ENCODE measurements at places on chromosomes 3 and 15.

GRCh38 chr3:40333416-40333815 lies 23.9 kb downstream of the EIF1B start:
- no peak for DNase-seq

GRCh38 chr3:52959773-52960172 lies 62.4 kb upstream of the STIMATE start:
- no peak for DNase-seq

DNA sequence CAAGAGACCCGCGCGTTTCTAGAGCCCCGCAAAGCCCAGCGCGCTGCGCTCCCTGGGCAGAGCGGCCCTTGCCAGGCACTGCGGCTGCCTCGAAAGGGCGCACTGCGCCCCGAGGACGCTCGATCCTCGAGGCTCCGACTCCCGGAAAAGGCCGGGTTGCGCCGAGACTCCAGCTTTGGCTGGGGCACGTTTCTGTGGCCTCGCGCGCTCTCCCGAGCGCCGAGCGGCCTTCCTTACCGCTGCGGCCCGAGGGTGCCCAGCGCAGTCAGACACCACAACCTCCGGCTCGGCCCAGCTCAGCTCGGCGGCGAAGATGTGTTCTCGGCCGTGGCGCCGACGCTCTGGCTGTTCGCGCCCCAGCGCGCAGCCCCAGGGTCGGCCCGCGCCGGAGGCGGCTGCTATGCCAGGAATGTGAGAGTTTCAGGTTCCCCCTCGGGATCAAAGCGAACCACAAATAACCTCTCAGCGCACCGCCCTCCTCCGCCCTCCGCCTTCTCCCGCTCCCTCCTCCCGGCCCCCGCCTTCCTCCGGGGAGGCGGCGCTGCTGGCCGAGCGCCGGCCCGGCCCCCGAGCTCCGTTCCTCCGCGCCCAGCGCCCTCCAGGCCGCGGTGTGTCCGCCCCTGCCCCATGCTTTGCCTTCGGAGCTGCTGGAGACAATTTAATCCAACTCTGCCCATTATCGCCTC lies at the start of gene AMOTL2:
TSS of gene AMOTL2 (minus strand) at position 343 of the 686 bp plus-strand sequence. CDS start 3,014 bp downstream, outside the sequence.
- DNase-seq: peak; percentile 62

GRCh38 chr15:68789091-68789490 lies 31.6 kb downstream of the ANP32A start:
- peak; percentile 52 for DNase-seq

DNA sequence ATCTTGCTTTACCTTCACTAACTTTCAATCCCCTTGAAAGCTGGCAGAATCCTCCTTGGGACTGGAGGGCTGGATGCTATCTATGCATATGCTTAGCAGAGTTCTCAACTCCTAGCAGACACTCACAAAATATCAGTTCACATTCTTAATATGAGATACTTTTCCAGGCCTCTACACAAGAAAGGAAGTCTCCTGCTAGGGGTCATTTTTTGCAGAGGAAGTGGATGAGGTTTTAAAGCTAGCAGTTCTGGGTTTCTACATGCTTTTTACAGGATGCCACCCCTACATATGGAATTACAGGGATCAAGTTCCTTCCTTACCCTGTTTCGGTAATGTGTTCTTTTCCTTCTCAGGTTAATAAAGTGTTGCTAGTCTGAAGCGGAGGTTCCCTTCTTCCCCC lies 206.3 kb upstream of the TP63 start:
- DNase-seq: no peak

- DNase-seq: no peak
These were observed 26.0 kb downstream of the MASP1 start for GRCh38 chr3:187265461-187265955.

DNA sequence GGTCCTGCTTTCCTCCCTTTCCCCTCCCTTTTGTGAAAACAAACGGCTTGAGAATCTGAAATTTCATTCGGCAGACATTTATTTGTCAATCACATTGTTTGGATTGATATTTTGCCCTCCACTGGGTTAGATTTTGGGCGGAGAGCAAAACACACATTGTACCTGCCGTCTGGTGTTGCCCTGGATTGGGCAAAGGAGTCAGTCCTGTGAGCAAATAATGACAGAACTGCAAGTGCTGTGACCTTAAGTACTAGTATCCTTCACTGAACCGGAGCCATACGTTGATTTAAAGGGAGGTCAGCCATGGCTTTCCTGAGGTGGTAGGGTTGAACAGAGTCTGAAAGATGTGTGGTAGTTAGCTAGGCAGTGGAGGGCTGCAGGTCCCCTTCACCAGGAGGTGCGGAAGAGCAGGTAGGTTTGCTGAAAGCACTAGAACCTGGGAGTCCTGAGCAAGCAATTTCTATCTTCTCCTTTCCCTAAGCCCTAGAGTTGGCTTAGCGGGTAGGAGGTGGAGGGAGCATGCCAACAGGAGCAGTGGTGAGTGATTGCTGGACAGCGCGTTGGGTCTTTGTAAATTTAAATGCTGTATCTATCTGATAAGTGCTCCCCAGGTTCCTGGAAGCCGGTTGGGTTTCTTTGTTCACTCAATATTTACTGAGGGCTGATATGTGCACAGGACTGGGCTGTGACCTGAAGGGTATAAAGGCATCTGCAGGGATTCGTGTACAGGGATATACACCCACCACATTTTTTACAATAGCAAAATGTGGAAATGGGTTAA lies 2.0 kb downstream of the PDIA5 start:
- peak; percentile 43 for DNase-seq

DNA sequence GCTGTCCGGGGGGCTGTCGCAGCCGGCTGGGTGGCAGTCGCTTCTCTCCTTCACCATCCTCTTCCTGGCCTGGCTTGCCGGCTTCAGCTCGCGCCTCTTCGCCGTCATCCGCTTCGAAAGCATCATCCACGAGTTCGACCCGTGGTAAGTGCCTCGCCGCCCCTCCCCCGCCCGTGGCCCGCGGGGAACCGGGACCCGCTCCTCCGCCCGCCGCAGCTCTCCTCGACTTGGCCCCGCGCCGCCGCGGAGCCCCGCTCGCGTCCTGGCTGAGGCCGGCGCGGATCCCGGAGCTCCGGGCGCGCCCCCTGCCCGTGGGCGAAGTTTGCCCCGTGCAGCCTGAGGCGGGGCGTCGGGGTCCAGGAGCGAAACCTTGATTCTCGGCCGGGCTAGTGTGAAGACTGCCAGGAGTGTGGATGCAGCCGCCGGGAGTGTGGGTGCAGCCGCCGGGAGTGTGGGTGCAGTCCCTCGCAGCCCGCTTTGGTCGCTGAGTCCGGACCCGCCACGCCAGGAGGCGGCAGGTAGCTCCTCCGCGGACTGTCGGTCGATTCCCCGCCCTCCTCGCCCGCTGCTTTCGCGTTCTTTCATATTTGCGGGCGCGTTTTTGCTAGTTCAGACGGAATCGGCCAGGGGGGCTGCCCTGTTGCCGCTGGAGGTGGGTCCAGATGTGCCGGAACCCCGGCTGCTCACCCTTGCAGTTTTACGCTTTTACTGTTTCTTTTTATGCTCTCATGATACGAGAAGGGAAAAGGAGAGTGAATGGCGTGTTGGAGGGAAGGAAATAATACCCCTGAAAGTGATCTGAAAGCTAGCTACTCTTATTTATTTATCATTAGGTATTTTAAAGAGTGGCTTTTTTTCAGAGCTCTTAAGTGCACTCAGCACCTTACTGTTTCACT lies 692 bp downstream of the STT3B start:
- peak; percentile 80 for DNase-seq

GRCh38 chr15:89501646-89502045 lies 5.3 kb upstream of the RHCG start:
- DNase-seq: peak; percentile 28

GRCh38 chr3:29332195-29332637 lies 51.3 kb downstream of the RBMS3 start:
- no peak for DNase-seq

DNA sequence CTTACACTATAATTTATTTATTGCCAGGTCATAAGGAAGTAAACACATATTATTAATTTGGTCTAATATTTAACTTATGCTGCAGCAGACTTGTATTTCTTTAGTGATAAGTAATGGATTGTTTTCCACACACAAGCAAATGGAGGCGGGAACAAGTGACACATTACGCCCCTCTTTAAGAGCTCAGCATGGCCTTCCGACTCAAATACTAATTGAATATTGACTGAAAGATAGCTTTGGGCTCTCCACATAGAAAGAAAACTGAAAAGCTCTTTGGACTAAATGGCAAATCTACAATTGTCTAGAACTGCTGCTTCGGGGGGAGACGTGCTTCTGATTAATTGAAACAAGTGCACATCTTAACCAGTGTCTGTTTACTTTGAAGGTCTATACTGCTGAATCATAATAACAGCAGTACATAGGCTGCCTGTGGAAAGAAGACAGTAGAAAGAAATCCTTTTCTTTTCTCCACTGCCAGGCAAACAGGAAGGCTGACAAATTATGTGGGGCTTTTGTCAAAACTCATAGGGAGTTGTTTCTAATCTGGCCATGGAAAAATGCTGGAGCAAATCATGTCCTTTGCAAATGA lies 15.9 kb downstream of the CADPS start:
- no peak for DNase-seq

- DNase-seq: no peak
These were observed 36.4 kb upstream of the ATP2C1 start for GRCh38 chr3:130857336-130858026.

- no peak for DNase-seq
These were observed 1.1 kb downstream of the CNTN4 start for GRCh38 chr3:2099779-2100191.

DNA sequence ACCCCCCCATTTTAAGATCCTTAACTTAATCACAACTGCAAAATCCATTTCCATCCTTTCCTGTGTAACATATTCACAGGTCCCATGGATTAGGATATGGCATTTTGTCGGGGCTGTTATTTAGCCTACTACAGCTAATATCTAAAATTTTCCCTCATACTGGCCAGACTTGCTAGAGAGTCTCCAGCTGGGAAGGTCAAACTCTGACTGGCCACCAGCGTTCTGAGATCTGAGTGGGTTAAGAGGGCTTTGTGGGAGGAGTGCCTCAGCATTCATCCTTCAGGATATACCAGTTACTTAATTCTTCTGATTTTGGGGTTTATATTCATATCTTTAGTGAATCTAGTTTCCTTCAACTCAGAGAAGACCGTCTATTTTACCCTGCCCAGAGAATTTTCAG lies 17.7 kb downstream of the TM4SF18 start:
- no peak for DNase-seq

- no peak for DNase-seq
These were observed 233.6 kb upstream of the TGFBR2 start for GRCh38 chr3:30372837-30373236.

GRCh38 chr3:196120291-196120951 lies 38.5 kb upstream of the TFRC start:
- no peak for DNase-seq

DNA sequence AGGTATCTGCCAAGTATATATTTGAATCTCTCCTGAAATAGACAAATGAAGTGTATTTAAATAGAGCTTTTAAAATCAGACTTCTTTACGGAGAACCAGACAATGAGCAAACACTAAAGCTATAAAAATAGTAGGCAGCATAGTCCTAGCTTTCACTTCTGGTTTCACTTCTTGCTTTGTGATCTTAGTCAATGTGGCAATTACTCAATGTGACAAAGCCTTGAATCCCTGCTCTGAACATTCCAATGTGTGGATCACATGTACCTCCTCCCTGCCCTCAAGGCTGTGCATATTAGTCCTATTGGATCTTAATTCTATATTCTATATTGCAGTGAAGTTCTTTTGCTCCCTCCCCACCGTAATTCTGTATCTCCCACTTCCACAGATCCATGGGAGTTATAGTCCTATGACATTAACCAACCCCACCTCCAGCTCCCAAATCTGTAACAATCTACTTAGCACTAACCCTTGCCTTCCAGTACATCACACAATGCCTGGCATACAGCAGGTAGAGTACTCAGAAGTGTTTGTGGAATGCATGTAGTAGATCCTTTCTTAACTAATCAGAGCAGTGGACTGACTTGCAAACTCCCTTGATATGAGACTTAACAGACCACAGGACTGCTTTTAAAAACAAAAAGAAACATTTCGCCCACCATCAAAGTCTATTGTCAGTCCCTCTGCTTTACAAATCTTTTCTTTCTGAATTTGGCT lies 24.3 kb upstream of the CP start:
- DNase-seq: no peak

DNA sequence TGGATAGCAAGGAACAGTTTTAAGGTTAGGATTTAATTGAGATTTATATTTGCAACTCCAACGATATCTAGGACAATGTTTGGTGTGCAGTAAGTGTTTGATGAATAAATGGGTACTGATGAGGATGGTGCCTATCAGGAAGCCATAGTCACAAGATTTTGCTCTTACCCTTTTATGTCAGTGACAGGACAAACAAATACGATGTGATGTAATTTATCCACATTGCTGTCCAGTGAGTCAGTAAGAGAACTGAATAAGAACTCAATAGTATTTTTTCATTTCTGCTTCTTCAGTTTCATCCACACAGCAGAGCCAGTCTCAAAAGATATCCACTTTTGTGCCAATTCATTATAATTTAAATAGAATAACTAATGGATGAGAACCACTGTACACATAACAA lies 18.5 kb downstream of the C3orf85 start:
- no peak for DNase-seq

- DNase-seq: no peak
These were observed 42.2 kb downstream of the CLDN18 start for GRCh38 chr3:138051947-138052802.

GRCh38 chr3:152058856-152059255 lies 185.4 kb downstream of the SUCNR1 start:
- no peak for DNase-seq

- DNase-seq: no peak
These were observed 39.1 kb downstream of the TRPM1 start for GRCh38 chr15:31062310-31062847.

DNA sequence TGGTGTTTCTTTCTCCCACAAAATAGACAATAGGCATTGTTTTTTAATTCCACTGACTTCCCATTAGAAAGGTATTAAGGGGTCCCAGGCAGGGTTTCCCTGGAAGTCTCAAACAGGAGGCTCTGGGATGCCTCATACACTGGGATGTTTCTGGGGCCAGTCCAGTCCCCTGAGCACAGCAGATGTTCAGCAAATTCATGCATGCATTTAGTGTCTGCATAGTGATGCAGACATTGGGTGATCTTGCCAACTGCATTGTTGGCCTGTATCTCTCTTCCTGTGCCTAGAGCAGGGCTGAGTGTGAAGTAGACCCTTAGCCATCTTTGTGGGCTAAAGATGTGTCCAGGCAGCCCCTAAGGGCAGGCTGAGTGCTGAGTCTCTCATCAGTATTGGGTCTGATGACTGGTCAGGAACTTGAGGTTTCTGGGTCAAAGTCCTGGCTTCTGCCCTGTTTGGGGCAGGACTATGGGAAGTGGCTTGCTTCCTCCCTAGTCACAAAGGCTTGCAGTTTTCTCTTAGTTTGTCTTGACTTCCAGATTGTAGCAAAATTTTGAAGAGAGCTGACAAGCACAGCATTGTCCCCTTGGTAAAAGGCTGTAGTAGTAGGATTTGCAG lies 56.5 kb downstream of the BSN start:
- DNase-seq: no peak

GRCh38 chr15:65077981-65078352 lies 1.4 kb downstream of the KBTBD13 start:
- peak; percentile 76 for DNase-seq

- no peak for DNase-seq
These were observed 34.7 kb downstream of the NIPA2 start for GRCh38 chr15:22872936-22873701.

- DNase-seq: no peak
These were observed 77.3 kb downstream of the CCR1 start for GRCh38 chr3:46130631-46131310.

Measured in activated CD8-positive, alpha-beta memory T cell treated with anti-CD3 and anti-CD28 coated beads for 24 hours (primary cell).